ENCODE measurements at places on chromosomes 6 and 20.

DNA sequence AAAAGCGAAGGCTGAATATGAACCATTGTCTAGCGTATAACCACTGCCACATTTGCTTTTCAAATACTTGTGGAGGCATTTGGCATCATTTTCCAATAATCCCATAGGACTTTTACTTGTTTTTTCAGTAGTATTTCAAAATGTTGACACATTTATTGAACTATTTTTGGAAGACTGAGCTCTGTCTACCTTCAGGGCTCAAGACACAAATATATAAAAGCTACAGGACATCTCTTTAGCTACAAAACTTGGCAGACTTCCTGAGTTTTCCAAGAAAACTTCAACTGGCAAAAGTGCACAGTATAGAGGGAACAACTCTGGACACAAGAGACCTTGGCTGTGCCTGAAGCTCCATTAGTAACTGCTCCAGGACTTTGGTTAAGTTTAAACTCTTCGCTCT, 13.4 kb downstream of the EPB41L2 start:
- no peak for DNase-seq

GRCh38 chr6:147061252-147061651, 143.0 kb upstream of the STXBP5 start:
- no peak for DNase-seq

DNA sequence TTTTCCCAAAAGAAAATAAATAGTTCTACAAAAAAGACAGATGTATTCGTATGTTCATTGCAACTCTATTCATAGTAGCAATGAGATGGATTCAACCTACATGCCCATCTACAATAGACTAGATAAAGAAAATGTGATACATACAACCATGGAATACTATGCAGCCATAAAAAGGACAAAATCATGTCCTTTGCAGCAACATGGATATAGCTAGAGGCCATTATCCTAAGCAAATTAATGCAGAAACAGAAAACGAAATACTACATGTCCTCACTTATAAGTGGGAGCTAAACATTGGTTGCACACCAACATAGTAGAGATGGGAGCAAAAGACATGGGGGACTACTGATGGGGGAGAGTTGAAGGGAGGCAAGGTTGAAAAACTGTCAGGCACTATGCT, 157.7 kb downstream of the COL9A1 start:
- DNase-seq, result no peak

- DNase-seq, result no peak
Observed at GRCh38 chr6:27775796-27776184, 136.4 kb downstream of the OR2B2 start.

- DNase-seq, result no peak
Observed at GRCh38 chr20:62400021-62400420, 7.1 kb downstream of the CABLES2 start.

- DNase-seq, result no peak
Observed at GRCh38 chr6:75830959-75831885, 82.2 kb downstream of the MYO6 start.

GRCh38 chr6:137056121-137056880, 11.5 kb upstream of the IL20RA start:
- no peak for DNase-seq

DNA sequence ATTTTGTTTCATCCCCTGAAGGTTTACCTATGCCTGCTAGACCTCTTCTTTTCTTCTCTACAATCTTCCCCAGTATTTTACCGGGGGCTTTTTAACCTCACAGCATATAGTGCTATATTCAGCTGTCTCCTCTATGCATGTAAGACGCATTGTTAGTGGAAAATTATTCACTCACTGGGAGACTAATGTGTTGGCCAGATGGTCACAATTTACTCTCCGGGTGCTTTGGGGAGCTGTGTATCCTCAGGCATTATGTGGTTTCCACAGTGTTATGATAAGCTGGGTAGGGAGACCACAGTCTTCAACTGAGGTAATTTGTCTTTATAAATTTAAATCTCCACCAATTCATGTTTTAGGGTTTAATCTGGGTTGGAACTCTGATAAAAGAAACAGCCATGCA, 553.8 kb upstream of the PTCHD4 start:
- no peak for DNase-seq

All from CD4-positive, alpha-beta T cell treated with Interleukin-12 subunit alpha and Interleukin-12 subunit beta, for 1 hour (primary cell).